ENCODE measurements at places on chromosomes 3 and 15.

- no peak for DNase-seq
Observed at GRCh38 chr15:29376590-29376989, 107.0 kb upstream of the NSMCE3 start.

DNA sequence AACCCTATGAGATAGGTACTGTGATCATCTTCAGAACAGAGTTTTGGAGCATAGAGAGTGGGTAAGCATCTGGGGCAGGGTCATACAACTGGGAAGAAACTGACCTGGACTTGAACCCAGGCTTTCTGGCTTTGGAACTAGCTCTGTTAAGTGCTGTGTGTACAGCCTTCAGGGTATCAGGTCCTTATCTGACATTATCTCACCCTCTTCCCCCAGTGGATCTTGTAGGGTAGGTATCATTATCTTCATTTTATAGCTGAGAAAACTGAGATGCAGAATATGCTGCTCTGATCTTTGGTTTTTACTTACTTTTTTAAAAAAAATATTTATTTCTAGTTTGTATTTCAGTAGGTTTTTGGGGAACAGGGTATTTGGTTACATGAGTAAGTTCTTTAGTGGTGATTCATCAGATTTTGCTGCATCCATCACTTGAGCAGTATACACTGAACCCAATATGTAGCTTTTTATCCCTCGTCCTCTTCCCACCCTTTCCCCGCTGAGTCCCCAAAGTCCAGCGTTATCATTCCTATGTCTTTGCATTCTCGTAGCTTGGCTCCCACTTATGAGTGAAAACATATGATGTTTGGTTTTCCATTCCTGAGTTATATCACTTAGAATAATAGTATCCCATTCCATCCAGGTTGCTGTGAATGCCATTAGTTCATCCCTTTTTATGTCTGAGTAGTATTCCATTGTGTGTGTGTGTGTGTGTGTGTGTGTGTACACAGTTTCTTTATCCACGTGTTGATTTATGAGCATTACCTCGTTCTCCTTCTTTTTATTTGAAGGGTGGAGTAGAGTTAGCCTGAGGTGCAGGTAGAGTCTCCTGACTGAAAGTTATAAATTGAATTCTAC, 271.2 kb downstream of the PTPRG start:
- DNase-seq, result no peak

DNA sequence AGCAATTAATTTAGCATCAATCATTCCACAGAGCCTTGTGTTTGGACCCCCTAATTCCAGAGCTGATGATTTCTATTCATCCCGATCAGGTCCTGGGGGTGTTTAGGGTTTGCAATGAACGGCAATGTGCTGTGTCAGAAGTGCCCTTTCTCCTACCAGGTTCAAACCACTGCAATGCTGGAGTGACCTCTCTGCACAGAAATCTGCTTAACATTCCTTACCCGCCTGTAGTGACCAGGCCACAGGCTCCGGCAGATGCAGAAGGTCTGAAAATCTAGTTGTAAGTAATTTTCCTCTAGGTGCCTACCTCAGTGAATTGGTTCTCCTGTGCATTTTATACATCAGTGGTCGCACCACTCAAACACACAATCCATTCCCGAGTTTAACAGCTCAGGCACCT, 725.3 kb upstream of the CFAP20DC start:
- no peak for DNase-seq

DNA sequence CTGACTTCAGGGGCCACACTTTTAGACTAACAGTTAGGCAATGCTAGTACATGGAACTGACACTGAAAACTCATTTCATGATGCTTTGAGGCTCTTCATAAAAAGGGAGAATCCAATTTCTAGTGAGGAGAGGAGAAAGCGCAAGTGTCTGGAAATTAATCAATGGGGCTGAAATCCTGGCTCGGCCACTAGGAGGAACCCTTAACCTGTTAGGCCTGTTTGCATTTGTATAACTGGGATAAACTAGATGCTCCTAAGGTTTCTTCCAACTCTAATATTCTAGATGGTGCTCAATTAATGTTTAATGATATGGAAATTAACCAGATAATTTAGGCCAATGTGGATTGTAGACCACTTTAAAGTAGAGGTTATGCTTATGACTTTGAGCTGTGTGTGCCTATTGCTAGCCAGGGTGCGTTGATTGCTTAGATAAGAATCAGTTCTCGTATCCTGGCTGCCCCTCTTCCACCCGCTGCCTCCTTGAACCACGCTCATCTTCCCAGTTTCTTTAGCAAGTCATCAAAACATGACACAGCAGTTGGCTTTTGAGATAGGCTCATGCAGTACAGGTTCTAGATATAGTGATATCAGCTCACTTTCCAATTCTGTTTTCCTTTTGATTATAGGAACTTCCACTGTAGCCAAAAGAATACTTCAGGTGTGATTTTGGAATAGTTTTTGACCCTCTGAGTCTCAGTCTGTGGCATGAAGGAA, 16.8 kb upstream of the CRBN start:
- DNase-seq, result no peak

DNA sequence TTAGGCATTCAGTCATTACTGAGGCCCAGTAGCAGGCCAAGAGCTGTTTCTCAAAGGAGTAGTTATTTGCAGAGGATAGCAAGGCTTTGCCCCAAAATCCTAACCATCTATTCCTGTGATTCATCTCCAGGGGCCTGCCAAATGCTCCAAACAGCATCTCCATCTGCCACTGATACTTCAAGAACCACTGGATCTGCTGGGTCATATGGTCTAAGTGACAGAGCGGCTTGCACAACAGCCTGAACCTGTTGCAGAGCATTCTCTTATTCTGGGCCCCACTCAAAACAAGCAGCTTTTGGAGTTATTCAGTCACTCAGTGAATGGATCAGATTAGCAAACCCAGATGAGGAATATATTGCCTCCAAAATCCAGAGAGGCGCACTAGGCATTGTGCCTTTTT, 68.8 kb upstream of the ALDH1A3 start:
- no peak for DNase-seq

GRCh38 chr3:84547971-84548970, 410.5 kb upstream of the CADM2 start:
- DNase-seq, result no peak
